Testis (tissue), 5 donors: ENCODE measurements at places on chromosomes 7 and 10.

DNA sequence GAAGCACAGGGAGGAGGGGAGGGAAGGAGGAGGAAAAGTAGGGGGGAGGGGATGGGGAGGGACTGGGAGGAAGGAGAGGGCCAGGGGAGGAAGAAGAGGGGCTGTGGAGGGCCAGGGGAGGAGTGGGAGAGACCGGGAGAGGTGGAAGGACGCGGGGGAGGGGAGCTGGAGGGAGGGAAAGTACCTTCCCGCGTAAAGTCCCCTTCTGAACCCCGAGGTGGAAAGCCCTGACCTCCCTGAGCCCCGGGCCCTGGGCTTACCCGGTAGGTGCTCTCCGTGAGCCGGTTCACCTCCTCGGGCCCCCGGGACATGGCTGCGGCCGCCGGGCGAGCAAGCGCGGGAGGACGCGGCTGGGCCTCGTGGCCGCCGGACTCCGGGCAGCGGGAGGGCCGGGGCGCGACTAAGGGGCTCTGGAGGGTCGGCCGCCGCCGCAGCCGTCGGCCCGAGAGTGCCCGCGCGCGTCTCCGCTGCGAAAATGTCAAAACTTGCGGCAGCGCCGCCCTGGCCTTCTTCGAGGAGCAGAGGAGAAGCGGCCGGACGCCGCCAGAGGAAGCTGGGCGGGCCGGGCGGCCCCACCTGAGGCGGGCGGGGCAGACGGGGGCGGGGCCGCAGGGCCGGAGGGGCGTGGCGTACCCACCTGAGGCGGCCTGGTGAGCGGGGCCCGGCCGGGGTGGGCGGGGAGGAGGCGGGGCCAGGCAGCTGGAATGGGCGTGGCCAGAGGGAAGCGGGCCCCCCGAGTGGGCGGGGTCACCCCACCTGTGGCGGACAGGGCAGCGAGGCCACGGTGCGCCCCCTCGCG lies at the start of gene BAIAP2L1:
BAIAP2L1 (minus strand) TSS at position 549 of the 799 bp plus-strand sequence; CDS start at position 311, 238 bp downstream.
- peak; percentile 93 for DNase-seq

DNA sequence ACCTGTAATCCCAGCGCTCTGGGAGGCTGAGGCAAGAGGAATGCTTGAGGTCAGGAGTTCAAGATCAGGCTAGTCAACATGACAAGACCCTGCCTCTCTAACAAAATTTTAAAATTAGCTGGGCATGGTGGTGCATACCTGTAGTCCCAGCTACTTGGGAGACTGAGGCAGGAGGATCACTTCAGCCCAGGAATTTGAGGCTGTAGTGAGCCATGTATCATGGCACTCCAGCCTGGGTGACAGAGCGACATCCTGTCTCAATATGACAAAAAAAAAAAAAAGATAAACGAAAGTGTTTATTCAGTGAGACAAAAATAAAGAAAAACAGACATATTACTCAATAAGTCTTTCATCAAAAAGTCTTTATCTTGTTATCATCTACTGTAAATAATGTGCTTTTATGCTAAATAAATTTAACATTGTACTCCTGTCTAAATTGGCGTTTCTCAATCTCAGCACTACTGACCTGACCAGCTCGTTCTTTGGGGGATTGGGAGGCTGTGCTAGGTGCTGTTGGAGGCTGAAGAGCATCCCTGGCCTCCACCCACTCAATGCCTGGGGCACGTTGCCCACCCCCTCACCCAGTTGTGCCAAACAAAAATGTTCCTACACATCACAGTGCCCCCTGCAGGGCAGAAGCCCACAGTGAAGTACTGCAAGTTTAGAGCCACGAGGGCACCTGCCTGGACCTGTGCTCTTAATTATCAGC lies 57.7 kb downstream of the NCAPG2 start:
- peak; percentile 25 for DNase-seq

- no peak for DNase-seq
These were observed 38.7 kb downstream of the RASGEF1A start for GRCh38 chr10:43227911-43228782.

DNA sequence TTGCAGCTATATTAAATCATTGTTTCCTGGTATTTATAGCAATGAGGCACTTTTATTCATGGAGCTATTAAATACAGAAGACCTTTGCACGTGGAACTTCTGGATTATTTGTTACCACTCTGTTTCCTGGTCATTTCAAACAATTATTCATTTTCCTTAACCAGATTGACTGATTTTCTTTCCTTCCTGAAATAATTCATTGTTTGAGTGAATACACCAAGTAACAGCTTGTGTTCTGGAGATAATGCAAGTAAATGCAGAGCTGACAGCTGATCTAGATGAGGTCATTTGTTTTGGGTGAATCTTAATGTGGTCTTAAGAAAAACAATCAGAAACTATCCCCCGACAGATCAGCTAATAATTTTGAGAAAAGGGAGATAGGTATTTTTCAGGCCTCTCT lies 497.7 kb downstream of the KIF20B start:
- DNase-seq: no peak

- DNase-seq: peak; percentile 17
These were observed 1.7 kb downstream of the GPR158 start for GRCh38 chr10:25176421-25176968.

GRCh38 chr10:27844223-27844622 lies 98.6 kb upstream of the MKX start:
- DNase-seq: no peak

GRCh38 chr7:146054909-146055308 lies 61.7 kb upstream of the CNTNAP2 start:
- DNase-seq: no peak

- no peak for DNase-seq
These were observed 229.8 kb upstream of the HDAC9 start for GRCh38 chr7:18265611-18266281.

- peak; percentile 20 for DNase-seq
These were observed 115.8 kb upstream of the LANCL2 start for GRCh38 chr7:55249332-55249731.

- DNase-seq: no peak
These were observed 234.1 kb upstream of the KMT2E start for GRCh38 chr7:104779888-104780287.

DNA sequence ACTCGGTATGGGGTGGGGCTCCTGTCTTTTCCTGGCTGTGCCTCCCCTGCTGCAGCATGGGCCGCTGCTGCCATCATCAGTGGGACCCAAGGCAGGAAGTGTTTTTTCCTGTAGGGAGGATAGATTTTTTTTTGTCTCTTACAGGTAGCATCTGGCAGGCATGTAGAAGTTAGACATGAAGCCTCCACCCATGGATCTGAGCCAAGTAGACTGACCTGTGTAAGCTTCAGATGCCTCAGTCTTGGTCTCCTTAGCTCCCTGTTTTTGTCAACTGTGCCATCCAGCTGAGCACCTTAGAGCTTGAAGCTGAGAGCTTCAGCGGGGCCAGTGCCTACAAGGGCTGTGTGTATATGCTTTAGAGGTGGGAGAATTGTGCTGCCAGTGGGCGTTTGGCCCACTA lies 93.5 kb downstream of the AUTS2 start:
- DNase-seq: no peak

GRCh38 chr7:138607216-138608126 lies 93.7 kb downstream of the SVOPL start:
- DNase-seq: no peak
